T-cell (primary cell): ENCODE measurements at places on chromosomes 7 and 10. TPM values are rescaled to one million over a fixed set of nuclear protein-coding genes. Genes with fewer than 3 reads are reported as not detected.

CFAP70 gene
- total RNA-seq = 3.4 TPM

- H3K4me3 ChIP-seq = peak overlapping the region; percentile 76
- H3K27me3 ChIP-seq = no peaks in the 10 kb centered on the region
- DNase-seq = no peak
- H3K4me1 ChIP-seq = peaks cover 36% of the 10 kb centered on the region
- no peaks in the 10 kb centered on the region for H3K36me3 ChIP-seq
Measured at GRCh38 chr10:84329196-84329611, 815 bp downstream of the CCSER2 start.

DNA sequence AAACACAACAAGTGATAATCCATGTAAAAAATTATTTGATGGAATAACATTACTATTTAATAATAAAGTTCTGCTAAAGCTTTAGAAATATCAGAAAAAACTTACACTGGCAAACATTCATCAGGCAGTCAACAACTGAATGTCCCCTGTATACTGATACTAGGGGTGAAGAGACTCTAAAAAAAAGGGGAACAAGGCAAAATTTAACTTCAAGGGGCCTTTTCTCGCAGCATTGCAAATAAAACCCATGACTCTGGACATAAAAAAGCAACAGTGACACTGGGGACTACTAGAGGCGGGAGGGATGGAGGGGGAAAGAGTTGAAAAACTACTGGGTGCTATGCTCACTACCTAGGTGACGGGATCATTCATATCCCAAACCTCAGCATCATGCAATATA is 5.8 kb upstream of the IFRD1 start:
- DNase-seq = no peak
- H3K4me1 ChIP-seq = no peaks in the 10 kb centered on the region
- no peaks in the 10 kb centered on the region for H3K27me3 ChIP-seq
- no peak overlapping the region for H3K4me3 ChIP-seq
- H3K27ac ChIP-seq = no peak overlapping the region

DNA sequence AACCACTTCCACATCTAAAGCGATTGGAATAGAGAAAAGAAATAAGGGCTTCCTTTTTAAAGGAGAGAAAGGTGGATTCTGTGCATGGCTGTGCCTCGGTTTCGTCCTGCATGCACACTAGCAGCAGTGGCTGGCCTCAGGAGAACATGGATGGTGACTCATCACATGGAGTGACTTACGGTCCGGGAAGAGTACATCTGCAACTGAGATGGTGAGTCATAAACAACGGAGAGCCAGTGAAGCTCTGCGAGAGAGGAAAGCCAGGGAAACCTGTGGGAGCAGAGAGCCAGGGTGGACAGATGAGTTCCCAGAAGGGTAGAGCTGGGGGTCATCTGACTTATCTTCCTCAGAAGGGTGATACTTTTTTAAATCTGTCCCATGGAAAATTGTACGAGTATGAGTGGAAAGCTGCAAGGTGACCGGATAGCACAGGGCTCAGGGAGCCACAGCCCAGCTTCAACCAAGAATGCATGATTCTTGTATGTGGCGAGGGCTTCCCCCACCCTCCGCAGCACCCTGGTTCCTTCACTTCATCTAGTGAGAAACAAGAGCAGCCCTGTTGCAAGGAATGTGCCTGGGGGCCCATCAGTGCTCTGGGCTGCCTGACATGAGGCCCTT is 259.1 kb downstream of the KLF6 start:
- no peak for DNase-seq
- no peak overlapping the region for H3K27ac ChIP-seq
- no peaks in the 10 kb centered on the region for H3K27me3 ChIP-seq
- no peak overlapping the region for H3K4me3 ChIP-seq
- H3K36me3 ChIP-seq = no peaks in the 10 kb centered on the region

DNA sequence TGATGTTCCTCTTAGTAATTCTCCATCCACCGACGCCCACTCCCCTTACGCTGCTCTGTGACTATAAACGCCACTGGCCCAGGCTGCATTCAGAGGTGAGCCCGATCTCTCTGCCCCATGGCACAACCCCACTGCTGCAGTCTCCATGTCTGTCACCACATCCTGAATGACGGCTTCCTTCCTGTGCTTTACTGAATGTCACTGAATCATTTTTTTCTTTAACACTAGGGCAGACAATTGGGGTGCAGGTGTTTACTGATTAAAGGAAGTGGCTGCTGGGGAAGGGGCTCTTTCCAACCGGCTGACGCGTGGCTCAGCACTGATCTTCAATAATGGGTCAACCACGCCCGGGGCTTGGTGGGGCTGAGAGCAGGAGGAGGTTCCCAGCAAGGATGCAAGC is 208.3 kb downstream of the USP6NL start:
- H3K4me3 ChIP-seq = peak overlapping the region; percentile 18
- no peaks in the 10 kb centered on the region for H3K36me3 ChIP-seq
- peak overlapping the region; percentile 79 for H3K27ac ChIP-seq
- H3K4me1 ChIP-seq = peaks cover 63% of the 10 kb centered on the region
- H3K27me3 ChIP-seq = no peaks in the 10 kb centered on the region
- DNase-seq = peak; percentile 55

DNA sequence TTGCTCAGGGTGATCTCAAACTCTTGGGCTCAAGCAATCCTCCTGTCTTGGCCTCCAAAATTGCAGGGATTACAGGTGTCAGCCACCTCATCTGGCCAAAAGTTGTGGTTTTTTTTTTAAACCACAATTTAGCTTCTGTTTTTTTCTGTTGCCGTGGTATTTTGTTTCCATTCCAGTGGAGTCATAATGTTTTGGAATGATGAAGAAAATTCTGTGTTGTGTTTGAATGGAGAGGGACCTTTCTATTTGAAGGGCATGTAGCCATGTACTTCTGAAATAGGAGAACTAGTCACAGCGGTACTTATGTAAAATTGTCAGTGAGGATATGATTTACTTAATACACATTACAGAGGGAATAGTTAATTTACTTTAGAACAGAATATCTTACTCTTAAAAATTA is 201.3 kb downstream of the ARL4A start:
- DNase-seq = no peak
- no peak overlapping the region for H3K27ac ChIP-seq
- H3K36me3 ChIP-seq = no peaks in the 10 kb centered on the region

DNA sequence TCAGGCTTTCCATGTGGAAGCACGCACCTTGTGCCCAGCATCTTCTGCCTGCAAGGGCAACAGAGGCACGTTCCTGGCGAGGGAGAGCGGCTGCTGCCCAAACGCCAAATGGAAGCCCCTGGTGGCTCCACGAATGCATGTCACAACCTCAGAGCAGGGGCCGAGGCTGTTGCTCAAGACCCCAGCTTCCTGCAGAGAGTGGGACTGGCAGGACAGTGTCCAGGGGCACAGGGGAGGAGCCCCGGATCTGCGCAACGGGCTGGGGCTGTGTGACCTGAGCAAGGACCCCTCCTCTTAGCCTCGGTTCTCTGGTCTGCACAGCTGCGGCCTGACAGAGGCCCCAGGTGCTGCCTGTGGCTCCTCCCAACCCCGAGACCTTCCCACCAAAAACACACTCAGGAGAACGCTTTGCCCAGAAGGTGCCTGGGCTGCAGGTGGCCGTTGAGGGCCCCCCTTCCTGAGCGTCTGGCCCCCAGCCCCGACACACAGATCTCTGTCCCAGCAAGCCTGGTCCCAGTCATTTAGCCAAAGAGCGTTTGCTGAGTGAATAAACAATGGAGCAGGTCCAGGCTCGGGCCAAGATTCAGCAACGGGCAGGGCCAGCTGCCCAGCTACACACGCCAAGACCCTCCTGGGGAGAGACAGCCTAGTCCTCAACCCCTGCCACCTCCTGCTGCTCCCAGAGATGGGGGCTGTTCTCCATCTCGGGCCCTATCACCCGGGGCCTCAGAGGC is 1.2 kb downstream of the MICALL2 start:
- H3K4me1 ChIP-seq = peaks cover 7% of the 10 kb centered on the region
- no peaks in the 10 kb centered on the region for H3K27me3 ChIP-seq
- no peak for DNase-seq

ZP3 gene
- 6.9 TPM for total RNA-seq

- DNase-seq = no peak
- H3K4me3 ChIP-seq = no peak overlapping the region
- H3K27me3 ChIP-seq = no peaks in the 10 kb centered on the region
- H3K4me1 ChIP-seq = no peaks in the 10 kb centered on the region
- H3K36me3 ChIP-seq = no peaks in the 10 kb centered on the region
Measured at GRCh38 chr10:116364868-116365267, 40.6 kb downstream of the CCDC172 start.

HSPA14 gene
- total RNA-seq = 13.1 TPM

DNA sequence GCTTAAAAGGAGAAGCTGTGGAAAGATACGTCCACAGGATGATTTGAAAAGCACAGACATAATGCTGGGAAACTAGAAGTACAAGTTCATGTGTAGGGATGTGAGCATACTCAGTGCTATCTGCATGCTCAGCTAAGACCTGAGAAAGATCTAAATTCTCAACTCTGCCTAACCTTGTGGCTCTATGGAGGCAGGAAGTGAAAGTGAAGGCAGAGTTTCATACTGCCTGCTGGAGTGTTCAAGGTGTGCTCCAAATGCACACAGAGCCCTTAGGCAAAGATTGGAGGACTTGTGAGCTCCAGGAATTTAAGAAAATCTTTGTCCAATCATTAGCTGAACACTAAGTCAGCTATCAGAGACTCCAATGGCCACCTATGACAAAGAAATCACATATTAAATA is 190.9 kb downstream of the RNLS start:
- no peak overlapping the region for H3K4me3 ChIP-seq
- H3K27ac ChIP-seq = peak overlapping the region; percentile 25
- H3K36me3 ChIP-seq = no peaks in the 10 kb centered on the region
- no peaks in the 10 kb centered on the region for H3K27me3 ChIP-seq
- peaks cover 37% of the 10 kb centered on the region for H3K4me1 ChIP-seq
- DNase-seq = peak; percentile 3

NEUROD6 gene
- total RNA-seq = not detected

IGFBP1 gene
- total RNA-seq = not detected

DNA sequence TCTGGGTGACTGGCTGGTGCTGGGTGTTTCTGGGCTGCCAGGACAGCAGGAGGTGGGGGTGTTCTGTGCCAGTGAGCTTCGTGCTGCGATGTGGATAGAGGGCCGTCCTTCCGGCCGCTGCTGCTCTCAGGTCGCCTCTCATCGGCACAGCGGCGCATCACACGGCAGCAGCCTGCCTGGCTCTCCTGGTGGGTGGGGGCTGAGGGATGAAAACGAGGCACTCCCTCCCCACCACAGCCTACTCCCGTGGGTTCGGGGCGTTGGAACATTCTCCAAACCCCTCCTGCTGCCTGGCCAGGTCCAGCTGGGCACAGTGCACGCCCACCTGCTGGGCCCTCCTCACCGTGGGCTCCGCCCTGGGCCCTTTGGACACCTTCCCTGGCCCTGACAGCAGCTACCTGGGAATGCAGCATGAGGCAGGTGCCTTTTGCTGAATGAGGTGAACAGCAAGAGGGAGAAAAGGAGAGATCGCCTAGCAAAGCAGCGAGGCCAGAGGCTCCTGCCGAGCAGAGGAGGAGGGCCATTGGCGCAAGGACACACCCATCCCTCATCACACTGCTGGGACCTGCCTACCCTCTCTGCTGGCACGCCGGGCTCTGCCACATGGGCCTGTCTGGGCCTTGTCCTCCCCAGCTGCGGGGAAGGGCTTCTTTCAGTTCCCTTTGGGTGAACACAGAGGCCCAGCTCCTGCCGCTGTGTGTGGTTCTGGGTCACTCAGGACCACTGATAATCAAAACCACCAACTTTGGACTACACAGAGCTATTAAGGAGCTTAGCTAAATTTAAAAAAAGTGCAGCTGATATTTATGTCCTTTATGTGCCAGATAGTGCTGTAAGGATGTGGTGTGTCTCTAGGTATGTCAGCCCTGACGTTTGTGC is 33.4 kb downstream of the INPP5A start:
- no peak overlapping the region for H3K27ac ChIP-seq
- H3K4me1 ChIP-seq = peaks cover 4% of the 10 kb centered on the region
- no peaks in the 10 kb centered on the region for H3K36me3 ChIP-seq

TDRD1 gene
- total RNA-seq = 0.13 TPM

SYT15 gene
- total RNA-seq = 1.3 TPM

LIPF gene
- not detected for total RNA-seq

GRCh38 chr10:1328161-1328823 is 272.1 kb downstream of the WDR37 start:
- H3K4me3 ChIP-seq = no peak overlapping the region
- no peaks in the 10 kb centered on the region for H3K4me1 ChIP-seq
- H3K27ac ChIP-seq = no peak overlapping the region
- H3K36me3 ChIP-seq = no peaks in the 10 kb centered on the region
- no peaks in the 10 kb centered on the region for H3K27me3 ChIP-seq

GRCh38 chr7:27900006-27900405 is 160.0 kb downstream of the TAX1BP1 start:
- H3K4me3 ChIP-seq = no peak overlapping the region
- no peak overlapping the region for H3K27ac ChIP-seq
- H3K4me1 ChIP-seq = peaks cover 21% of the 10 kb centered on the region
- DNase-seq = no peak
- H3K27me3 ChIP-seq = no peaks in the 10 kb centered on the region
- no peaks in the 10 kb centered on the region for H3K36me3 ChIP-seq

GRCh38 chr7:127896659-127897058 is 134.6 kb downstream of the LRRC4 start:
- H3K4me1 ChIP-seq = peaks cover 5% of the 10 kb centered on the region
- no peak overlapping the region for H3K4me3 ChIP-seq
- H3K27me3 ChIP-seq = no peaks in the 10 kb centered on the region
- peaks cover 2% of the 10 kb centered on the region for H3K36me3 ChIP-seq

DNA sequence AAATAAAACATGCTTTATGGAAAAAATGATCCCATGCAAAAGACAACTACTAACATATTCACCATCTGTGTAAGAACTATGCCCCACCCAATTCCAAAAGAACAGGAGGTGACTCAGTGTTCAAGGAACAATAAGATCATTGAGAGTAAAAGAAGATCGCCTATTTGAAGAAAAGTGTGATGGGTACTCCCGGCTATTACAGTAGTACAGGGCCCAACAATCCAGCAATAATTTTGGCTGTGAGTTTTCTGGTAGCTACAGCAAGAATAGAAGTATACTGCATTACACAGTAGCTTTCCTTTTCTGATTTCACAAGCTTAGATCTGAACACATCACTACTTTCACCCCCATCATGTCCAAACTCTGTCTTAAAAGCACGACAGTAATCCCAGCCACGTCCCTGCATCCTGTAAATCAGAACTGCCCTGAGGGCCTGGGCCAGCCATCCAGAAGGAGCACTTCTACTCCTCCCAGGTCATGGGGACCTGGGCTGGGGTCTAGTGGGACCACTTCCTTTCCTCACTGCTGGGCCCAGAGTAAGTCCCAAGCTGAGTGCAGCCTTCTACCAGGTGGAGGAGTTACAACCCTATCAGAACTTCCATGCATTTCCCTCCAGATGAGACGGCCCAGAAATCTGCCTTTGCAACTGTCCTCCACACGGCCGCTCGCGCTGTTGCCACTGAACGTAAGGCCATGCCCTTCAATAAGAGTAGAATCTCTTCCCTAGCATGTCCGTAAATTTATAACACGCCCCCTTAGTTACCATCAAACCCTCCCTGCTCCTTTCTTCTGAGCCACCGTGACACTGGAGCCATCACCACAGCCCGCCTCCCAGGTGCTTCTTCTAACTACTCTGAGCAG is 7.9 kb downstream of the ESYT2 start:
- H3K27me3 ChIP-seq = no peaks in the 10 kb centered on the region
- DNase-seq = no peak
- peak overlapping the region; percentile 52 for H3K27ac ChIP-seq
- H3K4me3 ChIP-seq = peak overlapping the region; percentile 36
- H3K4me1 ChIP-seq = peaks cover 65% of the 10 kb centered on the region
- H3K36me3 ChIP-seq = no peaks in the 10 kb centered on the region
